NCI-H1436 (cell line): ENCODE measurements at places on chromosomes 6 and 20.

- no peak for DNase-seq
These were observed 68.8 kb downstream of the CLIC5 start for GRCh38 chr6:45946887-45947286.

- no peak for DNase-seq
These were observed 40.6 kb upstream of the REV3L start for GRCh38 chr6:111523484-111524167.

GRCh38 chr6:29516108-29516507, 28.4 kb upstream of the MAS1L start:
- no peak for DNase-seq

DNA sequence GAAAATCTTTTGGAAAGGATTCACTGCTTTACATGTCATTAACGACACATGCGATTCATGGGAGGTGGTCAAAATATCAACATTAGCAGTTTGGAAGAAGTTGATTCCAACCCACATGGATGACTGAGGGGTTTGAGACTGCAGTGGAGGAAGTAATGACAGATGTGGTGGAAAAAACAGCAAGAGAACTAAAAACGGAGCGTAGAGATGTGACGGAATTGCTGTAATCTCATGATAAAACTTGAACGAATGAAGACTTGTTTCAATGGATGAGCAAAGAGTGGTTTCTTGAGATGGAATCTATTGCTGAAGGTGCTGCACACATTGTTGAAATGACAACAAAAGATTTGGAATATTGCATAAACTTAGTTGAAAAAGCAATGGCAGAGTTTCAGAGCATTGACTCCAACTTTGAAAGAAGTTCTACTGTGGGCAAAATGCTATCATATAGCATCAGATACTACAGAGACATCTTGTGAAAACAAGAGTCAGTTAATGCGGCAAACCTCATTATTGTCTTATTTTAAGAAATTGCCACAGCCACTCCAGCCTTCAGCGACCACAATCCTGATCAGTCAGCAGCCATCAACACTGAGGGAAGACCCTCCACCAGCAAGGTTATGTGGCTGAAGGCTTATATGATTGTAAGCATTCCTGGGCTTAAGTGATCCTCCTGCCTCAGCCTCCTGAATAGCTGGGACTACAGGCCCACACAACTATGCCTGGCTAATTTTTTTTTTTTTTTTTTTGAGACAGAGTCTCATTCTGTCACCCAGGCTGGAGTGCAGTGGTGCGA, 19.2 kb downstream of the SRSF3 start:
- no peak for DNase-seq

DNA sequence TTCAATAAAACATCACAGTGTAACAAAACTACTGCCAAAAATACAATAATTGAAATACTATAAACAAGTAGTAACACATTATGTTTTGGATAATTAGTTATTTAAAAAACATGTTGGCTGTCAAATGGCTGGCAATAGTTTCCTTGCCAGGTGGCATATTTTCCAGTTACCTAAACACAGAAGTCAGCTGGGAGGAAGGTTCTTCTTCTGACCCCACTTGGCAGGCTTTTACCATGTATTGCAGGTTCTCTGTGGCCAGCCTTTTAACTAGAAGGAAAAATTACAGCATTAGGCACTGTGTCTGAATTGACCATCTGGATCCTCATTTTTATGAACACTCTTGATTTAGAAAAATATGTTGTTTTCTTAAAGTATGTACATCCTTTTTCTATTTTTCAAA, 131.4 kb downstream of the MMS22L start:
- no peak for DNase-seq

DNA sequence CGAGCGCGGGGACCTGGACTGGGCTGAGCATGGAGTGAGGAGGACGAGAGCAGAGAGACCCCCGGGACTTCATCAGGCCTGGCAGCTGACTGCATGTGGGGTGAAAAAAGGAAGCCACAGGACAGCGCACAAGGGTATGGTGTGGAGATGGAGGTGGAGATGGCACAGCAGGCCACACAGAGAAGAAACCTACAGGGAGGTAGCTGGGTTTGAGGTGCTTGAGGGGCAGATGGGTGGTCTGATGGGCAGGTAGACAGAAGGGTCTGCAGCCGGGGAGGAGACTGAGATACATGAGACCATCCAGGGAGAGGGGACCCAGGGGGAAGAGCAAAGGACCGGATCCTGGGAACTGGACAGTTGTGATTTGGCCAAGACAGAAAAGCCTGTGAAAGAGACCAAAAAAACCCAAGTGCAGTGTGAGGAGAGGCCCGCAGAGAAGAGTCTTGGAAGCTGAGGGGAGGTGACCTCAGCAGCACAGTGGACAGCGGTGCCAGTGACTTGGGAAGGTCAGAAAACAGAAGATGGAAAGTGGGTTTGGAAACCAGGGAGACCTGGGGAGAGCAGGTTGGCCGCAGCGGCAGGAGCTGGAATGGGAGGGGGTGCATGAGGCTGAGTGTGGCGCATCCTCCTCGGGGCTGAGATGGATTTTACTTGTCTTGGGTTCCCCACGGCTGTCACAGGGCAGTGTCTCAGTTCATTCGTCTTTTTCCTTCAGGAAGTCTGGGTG, 5.5 kb downstream of the HLA-DPB1 start:
- DNase-seq: no peak

- no peak for DNase-seq
These were observed 1.0 kb upstream of the CUL9 start for GRCh38 chr6:43180985-43181384.

DNA sequence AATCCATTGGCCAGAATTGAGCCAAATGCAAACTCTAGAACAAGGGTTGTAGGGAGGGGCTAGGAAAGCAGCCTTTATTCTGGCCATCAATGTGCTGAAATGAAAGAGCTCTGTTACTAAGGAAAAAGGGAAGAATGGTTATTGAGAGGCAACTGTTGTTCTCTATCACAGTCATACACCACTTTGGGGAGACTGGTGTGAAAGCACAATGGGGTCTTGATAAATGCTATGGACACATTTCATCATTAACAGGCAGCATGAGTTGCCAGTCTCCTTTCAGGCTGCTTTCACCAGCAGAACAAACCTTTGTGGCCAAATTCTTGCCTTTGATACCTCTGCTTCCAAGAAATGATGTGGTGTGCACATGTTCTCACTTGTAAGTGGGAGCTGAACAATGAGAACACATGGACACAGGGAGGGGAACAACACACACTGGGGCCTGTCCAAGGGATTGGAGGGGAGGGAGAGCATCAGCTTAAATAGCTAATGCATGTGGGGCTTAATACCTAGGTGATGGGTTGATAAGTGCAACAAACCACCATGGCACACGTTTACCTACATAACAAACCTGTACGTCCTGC, 86.2 kb downstream of the CDS2 start:
- no peak for DNase-seq

DNA sequence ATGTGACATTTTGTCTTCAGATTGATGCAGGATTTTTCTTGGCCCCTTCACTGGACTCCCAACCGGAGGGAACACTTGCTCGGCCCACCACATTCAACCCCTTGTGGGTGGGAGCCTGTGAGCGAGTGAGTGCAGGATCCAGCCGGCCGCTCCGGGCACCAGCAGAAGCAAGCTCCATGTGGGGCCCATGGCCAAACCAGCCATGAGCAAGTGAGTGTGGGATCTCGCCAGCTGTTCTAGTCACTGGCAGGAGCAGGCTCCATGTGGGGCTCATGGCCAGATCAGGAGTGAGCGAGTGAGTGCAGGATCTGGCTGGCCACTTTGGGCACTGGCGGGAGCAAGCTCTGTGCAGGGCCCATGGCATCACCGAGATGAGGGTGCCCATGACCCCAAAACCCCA, 42.6 kb downstream of the OSTM1 start:
- DNase-seq: no peak
